ENCODE measurements at places on chromosomes 6 and 20. TPM values are rescaled to one million over a fixed set of nuclear protein-coding genes. Genes with fewer than 3 reads are reported as not detected.

The COL21A1 gene
- total RNA-seq, result 0.30 TPM

The FAM83B gene
- total RNA-seq, result not detected

The PPIL1 gene
- total RNA-seq, result 43.4 TPM

The PMEPA1 gene
- total RNA-seq, result 20.5 TPM

The PTCRA gene
- total RNA-seq, result not detected

The FAXC gene
- 0.59 TPM for total RNA-seq

The CLPSL1 gene
- total RNA-seq, result not detected

The SEL1L2 gene
- total RNA-seq, result not detected

The LPIN3 gene
- 7.0 TPM for total RNA-seq

The MAP7 gene
- 0.30 TPM for total RNA-seq

The SCRT2 gene
- total RNA-seq, result not detected

The CTSZ gene
- 301 TPM for total RNA-seq

The SLC44A4 gene
- 0.30 TPM for total RNA-seq

The CYP24A1 gene
- total RNA-seq, result not detected

The SPATA25 gene
- 1.1 TPM for total RNA-seq

The MATN4 gene
- total RNA-seq, result not detected

The GSTA2 gene
- not detected for total RNA-seq

The EPPIN gene
- not detected for total RNA-seq

The ESR1 gene
- total RNA-seq, result under 0.01 TPM

The FNDC11 gene
- total RNA-seq, result 0.89 TPM

Measured in smooth muscle cell of the umbilical artery (primary cell).